ENCODE measurements at places on chromosomes 3 and 15.

- no peak for DNase-seq
Observed at GRCh38 chr3:1348547-1348946, 255.7 kb downstream of the CNTN6 start.

DNA sequence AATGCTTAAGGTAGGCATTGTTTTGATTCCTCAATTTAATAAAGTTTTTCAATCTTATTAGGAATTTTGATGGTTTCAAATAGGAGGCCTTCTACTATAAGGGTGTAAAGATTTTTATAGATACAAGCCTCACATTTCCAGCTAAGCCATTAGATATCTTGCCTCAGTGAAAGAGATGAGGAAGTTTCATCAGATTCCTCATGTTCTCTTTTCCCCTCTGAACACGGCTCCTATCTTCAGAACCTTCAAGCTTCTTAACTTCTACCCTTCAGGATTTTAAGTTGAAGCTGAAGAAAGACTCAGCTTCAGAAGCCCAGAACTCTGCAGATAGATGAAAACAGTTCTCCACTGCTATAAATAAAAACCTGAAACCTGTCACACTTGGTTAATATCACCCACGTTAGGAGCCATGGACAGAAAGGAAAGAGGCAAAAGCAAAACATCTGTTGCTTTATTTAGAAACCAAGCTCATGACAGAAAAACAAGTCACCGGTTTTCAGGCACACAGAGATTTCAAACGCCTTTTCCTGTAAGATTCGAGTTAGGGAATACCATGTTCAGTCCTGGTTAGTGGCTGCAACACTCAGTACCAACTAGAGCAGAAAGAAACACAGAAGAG is 82.2 kb upstream of the GOLGA8B start:
- no peak for DNase-seq

DNA sequence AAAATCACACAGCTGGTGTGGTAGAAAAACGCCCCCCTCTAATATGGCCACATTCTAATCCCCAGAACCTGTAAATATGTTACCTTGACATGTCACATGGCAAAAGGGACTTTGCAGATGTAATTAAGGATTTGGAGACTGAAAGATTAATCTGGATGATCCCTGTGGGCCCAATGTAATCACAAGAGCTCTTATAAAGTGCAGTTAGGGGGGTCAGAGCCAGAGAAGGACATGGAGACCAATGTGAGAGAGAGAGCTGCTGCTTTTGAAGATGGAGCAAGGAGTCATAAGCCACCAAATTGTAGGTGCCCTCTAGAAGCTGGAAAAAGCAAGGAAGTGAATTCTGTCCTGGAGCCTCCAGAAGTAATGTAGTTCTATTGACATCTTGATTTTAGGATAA is 152.6 kb downstream of the PEX5L start:
- no peak for DNase-seq

DNA sequence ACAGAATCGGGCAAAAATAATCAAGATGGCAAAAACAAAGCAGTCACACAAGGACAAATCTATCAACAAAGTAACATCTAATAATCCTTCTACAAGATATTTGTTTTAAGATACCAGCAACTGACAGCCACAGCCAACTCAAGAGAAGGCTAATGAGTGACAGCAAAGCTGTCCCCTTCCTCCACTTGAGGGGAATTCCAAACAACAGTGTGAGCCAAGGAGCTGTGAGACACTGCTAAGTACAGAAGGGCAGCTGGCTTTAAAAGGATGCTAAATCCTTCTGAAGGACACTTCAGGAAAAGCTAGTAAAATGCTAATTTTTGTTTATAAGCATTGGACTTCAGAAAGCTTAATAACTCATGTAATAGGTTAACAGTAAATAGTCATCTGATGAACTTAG is 120.3 kb upstream of the GOLGA8J start:
- no peak for DNase-seq

- no peak for DNase-seq
Observed at GRCh38 chr3:32552013-32552412, 18.6 kb downstream of the DYNC1LI1 start.

- DNase-seq: no peak
Observed at GRCh38 chr3:75260-75659, 121.3 kb upstream of the CHL1 start.

DNA sequence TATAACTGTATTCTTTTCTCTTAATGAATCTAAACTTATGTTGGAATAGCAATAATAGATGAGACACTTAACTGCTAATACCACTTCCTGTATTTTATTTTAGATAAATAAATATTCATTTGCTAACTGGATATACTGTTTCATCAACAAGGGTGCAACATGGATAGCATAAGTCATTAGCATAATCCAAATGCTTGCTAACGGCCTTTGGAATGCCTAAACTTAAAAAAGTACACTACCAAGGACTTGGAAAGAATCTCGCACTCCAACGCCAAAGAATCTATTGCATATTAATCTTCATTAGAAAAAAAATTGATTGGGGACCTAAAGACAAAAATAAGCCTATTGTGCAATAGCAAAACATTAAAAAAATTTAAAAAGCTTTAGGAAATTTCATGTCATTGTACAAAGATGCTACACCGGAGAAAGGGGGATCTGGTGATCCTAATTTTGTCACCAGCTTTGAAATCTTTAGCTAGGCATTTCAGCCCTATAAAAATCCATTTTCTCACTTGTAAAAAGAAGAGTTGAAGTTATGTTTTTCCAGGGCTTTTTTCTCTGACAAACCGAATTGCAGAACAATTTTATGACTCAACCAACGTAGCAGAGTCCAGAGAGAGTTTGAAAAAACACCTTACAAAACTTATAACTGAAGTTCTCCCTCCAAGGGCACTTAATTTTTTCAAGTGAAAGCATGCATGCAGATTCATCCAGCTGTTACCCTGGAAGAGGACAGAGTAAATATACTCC is 4.1 kb downstream of the VGLL3 start:
- no peak for DNase-seq

DNA sequence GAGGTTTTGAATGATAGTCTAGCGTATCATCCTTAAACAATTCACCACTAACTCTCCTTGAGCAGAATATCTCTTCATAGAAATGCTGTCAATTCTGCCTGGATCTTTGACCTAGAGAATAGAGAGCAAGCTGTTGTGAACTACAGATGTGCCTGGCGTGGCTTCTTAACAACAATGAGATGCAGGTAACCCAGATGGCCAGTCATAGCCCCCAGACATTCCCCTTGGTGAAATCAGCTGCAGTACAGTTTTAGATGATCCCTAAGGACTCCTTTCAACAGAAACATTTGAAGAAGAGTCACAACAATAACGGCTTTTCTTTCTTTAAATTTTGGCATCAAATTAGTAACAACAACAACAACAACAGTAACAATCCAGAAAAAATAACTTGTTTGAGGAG is 1041.3 kb downstream of the ROBO1 start:
- no peak for DNase-seq

- no peak for DNase-seq
Observed at GRCh38 chr3:194244167-194244566, 107.0 kb downstream of the CPN2 start.

DNA sequence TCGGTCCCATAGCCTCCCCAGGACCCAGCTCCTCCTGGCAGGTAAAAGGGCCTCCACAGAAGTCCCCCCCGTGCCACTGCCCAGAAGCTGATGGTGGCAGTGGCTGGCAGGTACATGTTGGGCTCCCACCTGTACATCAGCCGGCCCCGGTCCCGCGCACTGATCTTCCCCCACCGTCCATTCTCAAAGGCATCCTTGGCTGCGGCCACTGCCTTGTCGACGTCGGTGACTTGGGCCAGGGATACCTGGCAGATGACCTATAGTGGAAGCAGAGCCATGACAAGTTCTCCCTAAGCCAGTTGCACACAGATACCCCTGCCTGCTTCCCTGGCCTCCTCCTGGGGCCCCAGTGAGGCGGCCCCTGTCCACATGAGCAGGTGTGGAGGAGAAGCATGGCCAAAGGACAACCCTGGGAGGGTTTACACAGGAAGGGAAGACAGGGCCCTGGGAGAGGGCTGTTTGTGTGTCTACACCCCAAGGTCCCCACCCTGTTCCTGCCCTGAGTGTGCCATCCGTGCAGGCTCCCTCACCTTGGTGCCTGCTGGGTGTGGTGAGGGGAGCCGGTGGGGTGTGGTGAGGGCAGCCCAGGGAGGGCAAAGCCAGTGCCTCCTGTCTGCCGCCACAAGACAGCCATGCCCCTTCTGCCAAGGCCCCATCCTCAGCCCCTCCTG is 44.8 kb downstream of the ALDH1L1 start:
- DNase-seq: no peak

GRCh38 chr15:55928955-55929354 is 64.5 kb downstream of the NEDD4 start:
- DNase-seq: no peak

DNA sequence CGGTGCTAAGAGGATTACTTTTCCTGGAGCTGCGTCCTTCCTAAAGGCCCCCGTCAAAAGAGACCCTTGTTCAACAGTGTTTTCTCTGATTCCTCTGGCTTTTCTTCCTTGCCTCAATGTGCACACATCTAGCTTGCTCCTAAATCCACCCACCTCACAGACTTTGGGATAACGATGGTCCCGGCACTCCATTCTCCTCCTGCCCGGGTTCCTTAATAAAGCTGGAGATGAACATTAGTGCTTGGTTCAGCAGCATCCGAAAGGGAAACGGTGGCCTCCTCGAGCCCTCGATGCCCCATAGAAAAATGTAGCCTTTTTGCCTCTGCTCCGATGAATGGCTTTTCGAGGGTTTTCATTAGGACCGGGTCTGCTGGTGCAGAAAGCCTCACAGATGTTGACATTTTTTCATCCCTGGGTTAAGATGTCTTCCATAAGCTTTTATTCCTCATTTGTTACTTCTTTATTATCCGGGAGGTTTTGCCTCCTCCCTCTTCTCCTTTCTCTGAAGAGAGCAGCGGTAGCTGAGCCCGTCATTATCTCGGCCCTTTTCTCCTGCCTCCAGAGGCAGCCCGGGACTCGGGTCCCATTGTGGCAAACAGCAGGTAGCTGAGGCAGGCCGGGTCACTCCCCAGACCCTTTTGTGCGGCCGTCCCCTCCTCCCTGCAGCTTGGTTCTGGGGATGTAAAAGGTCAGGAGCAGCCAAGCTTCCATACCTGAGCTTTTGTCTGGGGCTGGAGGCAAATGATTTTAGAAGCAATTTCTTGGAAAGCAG is 64.6 kb downstream of the CPN2 start:
- DNase-seq: no peak

- DNase-seq: no peak
Observed at GRCh38 chr3:143478115-143478693, 358.6 kb downstream of the CHST2 start.

DNA sequence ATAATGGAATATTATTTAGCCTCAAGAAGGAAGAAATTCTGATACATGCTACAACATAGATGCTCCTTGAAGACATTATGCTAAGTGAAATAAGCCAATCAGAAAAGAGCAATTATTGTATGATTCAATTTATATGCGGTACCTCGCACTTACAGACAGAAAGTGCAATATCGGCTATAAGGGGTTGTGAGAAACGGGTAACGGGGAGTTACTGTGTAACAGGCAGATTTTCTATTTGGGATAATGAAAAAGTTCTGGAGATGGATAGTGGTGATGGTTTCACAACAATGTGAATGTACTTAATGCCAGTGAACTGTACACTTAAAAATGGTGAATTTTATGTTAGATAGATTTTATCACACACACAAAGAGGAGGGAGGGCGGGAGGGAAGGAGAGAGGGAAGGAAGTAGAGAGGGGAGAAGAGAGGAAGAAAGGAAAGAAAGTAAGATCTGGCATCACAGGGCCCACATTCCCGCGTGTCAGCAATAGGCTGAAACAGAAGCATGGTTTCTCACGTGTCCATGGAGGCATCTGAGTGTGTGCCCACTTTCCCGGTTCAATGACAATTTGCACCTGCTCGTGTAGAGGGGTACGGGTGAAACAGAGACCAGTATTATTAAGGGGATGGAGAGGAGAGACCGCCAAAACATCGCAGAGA is 700 bp upstream of the BLM start:
- no peak for DNase-seq

DNA sequence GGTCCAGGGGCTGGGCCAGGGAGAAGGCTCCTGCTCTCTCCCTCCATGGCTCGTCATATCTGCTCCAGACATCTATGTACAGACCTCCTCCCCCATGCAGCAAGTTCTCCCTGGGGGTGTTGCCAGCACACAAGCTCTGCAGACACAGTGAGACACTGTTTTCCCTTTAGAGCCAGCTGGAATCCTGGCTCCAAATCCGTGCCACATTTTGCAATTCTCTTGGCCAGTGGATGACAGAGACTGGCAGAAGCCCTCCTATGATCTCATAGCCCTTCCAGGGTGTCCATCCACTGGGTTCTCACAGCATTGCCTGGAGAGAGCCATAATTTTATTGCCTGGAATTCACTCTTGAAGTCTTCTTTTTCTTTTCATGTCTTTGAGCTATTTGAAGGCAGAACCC is 203.9 kb downstream of the TLE3 start:
- no peak for DNase-seq

- DNase-seq: no peak
Observed at GRCh38 chr3:47964740-47965139, 51.5 kb downstream of the MAP4 start.

DNA sequence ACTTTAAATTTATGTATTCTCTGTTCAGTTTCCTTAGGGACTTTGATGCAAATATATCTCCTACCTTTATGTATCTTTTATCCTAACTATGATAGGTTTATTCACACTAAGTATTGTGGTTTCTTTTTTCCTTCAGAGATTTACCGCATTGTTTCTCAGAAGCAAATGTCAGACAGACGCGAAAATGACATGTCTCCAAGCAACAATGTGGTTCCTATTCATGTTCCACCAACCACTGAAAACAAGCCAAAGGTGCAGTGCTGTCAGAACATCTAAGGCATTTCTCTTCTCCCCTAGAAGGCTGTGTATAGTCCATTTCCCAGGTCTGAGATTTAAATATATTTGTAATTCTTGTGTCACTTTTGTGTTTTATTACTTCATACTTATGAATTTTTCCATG is 18.3 kb downstream of the RAB11A start:
- DNase-seq: peak; percentile 14

- no peak for DNase-seq
Observed at GRCh38 chr3:5210926-5211325, 23.4 kb downstream of the EDEM1 start.

DNA sequence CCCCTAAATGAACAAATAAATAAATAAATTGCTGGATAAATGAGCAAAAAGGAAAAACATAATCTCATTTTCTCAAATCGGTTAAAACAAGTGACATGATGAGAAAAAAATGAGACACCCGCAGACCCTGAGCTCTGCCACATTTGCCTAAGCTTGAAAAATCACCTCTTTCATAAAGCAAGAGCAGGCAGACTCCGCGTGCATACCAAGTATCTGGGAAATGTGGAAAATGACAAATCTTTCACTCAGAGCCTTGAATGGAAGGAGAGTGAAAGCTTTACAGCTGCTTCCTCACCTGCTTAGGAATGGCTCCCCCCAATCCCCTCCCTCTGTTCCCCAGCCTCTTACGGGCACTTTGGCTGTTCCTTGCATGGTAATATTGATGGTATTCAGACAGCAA is 355.5 kb upstream of the SUCLG2 start:
- DNase-seq: no peak

- DNase-seq: no peak
Observed at GRCh38 chr3:195450731-195451229, 8.0 kb upstream of the ACAP2 start.

DNA sequence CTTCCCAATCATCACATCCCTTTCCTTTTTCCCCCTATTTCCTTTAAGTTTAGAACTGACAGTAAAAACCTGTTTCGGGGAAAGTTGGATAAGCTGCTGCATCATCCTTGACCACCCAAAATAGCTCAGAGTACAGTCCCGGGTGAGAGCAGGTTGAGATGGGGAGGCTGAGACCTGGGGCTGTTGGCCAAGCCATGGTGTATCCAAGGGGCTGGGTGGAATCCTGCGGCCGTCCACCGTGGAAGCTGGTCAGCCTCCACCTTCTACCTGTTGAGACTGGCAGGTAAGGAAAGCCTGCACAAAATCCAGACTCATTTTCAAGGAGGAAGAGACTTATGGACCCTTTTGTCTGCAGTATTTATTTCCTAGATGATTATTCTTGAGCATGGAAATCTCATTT is 128.2 kb upstream of the PLXNA1 start:
- DNase-seq: no peak

All from activated gamma-delta T cell treated with Interleukin-2 at 50 U/mL for 16 hours (primary cell).